ENCODE measurements at places on chromosomes 2 and 18.
A peak's percentile ranks its signal among the peaks of the same experiment; 100 is the strongest.

DNA sequence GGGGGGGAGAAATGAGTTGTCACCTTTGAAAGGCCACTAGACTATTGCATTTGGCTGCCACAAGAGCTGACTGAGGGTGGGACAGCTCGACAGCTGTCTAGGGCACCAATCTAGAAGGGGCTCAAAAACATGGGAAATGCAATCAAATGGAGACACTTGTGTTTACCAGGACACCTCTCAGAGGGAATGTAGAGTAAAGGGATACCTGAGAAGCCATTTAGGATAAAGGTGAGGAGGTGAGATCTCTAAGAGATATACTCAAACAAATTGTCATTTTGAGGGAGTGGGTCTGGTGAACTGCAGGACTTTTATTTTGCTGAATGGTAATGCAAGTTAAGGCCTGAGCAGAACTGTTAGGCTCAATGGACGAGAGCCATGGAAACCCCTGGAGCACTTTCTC, 159.8 kb downstream of the DDX1 start:
- no peak for DNase-seq

DNA sequence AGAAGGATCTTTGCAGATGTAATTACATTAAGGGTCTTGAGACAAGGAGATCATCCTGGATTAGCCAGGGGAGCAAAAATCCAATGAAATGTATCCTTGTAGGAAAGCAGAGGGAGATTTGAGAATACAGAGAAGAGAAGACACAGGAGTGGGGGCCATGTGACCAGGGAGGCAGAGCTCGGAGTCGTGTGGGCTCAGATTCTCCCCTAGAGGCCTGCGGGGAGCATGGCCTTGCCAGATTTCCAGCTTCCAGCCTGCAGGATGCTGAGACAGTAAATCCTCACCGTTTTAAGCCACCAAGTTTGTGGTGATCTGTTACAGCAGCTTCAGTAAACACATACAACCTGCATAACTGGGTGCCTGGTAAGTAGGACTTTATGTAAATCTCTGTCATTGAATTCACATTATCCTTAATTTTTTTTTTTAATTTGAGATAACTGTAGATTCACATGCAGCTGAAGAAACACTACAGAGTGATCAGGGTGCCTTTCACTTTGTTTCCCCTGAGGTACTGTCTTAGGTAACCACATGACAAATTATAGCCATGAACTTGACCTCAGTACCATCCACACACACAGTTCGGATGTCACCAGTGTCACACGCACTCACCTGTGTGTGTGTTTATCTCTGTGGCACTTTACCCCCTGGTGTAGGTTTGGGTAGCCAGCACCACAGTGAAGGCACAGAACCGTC, 138.4 kb upstream of the HDAC4 start:
- no peak for DNase-seq

GRCh38 chr2:147789287-147789686, 55.5 kb upstream of the ACVR2A start:
- no peak for DNase-seq

DNA sequence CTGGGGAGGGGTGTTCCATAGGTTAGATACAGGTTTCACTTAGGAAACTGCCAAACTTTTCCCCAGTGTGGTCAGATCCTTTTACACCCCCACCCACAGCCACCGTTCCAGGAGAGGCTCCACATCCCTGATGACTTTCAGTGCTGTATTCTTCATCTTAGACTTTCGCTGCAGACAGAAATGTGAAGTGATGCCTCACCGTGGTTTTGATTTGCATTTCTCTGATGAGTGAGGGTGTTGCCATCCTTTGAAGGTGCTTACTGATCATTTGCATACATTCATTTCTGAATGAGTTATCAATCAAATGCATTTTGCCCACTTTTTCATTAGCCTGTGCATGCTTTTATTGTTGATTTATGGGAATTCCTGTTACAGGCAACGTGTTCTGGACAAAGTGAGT, 14.9 kb downstream of the COPS9 start:
- peak; percentile 16 for DNase-seq

DNA sequence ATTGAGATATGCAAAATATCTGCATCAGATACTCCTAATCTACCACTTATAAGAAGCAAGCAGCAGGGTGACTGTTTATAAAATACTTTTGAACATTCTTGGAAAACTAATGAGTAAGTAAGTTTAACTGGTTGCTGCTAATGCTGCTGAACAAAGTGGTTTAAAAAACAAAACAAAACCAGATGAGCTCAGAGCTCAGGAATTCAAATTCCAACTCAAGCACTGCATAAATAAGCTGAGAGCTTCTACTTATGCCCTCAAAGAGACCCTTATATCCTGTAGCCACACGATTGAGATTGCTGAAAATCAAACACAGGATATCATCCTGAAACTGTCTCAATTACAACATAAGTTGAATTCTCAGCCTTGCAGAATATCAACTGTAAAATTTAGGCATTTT, 62.3 kb upstream of the NYAP2 start:
- DNase-seq, result no peak

- no peak for DNase-seq
These were observed 122.7 kb downstream of the DNER start for GRCh38 chr2:229591611-229592010.

- DNase-seq, result no peak
These were observed 31.3 kb downstream of the ITGA6 start for GRCh38 chr2:172458561-172459124.

GRCh38 chr2:231470246-231470900, 6.1 kb upstream of the NCL start:
- no peak for DNase-seq

GRCh38 chr18:66510357-66511045, 93.4 kb downstream of the CDH19 start:
- DNase-seq, result no peak

DNA sequence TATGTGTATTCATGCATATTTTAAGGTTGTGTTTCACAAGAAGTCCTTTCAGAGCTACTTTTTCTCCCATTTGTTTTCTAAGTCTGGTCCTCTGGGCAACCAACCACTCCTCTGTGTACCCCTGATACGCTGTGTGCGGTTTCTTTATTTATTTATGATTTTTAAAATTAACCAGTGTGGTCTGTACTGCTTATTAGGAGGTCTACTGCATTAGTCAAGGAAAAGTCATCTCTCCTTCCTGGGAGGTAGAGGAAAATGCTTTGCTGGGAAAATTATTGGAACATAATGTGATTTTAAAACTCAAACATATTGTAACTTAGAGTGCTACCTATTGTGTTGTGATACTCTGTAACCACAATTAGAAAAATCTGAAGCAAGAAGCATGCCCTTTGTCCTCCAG, 1404.3 kb downstream of the SUCLG1 start:
- no peak for DNase-seq

- DNase-seq, result no peak
These were observed 72.8 kb upstream of the DSEL start for GRCh38 chr18:67589325-67589724.

DNA sequence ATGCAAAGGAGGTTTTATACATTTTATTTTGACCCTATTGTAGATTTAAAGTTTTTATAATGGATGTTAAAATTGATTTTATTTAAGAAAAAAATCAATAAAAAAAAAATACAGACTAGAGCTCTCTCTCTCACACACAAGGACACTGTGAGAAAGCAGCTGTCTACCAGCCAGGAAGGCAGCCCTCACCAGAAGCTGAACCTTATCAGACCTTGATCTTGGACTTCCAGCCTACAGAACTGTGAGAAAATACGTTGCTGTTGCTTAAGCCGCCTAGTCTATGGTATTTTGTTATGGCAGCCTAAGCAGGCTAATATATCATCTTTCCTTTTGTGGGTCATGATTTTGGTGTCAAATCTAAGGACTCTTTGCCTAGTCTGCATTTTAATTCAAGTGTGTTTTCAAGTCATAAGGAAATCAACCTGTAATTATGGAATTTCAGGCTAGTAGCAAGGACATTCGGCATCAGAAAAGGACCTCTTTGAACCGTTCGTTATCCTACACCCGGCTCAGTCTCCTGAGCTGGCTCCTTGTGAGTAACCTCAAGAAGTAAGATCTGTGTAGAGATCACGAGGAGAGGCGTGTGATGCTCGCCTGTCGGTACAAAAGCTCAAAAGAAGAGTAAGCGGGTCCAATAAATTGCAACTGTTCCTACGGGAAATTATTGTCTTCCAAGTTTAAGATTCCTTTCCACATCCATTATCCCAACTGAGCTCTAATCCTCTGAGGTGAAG, 98.2 kb downstream of the PDCL3 start:
- DNase-seq, result no peak

- DNase-seq, result peak; percentile 31
These were observed 10.4 kb downstream of the COLEC11 start for GRCh38 chr2:3604991-3605961.

- DNase-seq, result no peak
These were observed 120.1 kb upstream of the PKDCC start for GRCh38 chr2:41927581-41928264.

DNA sequence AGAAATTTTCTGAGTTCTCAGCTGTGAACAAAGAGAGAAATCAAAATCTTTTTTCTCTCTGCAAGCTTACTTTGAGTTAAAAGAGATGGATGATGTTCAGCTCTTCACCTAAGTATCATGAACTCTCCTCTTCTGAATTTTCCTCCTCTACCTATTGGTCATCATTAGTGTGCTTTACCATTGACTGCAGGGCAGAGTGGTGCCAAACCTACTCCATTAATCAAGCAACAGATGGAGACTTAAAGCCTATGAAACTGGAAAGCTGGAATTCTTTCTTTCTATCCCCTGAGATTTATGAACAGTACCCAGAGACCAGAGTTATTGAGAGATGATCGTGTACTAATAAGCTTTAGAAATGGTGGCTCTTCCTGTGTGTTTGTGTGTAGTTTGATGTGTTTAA, 31.3 kb upstream of the LINC00305 start:
- DNase-seq, result no peak

DNA sequence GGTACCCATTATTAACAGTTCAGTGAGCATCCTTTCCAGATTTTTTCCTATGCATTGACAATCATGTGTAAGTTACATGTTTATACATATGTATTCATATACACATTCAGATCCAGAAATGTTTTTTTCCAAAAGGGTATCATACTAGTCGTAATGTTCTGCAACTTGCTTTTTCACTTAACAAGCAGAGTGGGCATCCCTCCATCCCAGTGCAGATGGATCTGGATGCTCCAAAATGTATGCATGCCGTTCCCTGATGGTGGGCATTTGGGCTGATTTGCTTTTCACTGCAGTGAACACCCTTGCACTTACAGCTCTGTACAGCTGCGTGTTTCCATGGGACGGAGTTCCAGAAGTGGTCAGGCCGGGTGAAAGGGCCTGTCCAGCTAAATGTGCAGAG, 57.0 kb downstream of the DNMT3A start:
- no peak for DNase-seq

DNA sequence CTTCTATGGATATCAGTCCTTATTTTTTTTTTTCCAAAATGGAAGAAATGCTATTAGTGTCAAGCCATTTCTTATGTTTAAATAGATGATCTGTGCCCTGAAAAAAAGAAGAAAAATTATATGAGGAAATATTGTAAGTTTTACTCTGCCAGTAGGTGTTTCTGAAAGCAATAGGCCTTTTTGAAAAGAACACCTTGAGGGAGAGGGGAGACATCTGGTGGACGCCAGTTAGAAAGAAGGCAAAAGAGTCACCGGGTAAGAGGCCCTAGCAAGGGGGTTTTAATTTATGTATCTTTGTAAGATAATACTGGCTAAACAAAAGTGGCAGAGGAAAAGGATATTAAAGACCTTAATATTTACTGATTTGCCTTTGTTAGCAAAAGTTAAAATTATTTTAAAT, 56.1 kb downstream of the DYNAP start:
- no peak for DNase-seq

GRCh38 chr2:156800781-156801361, 364.7 kb downstream of the GPD2 start:
- DNase-seq, result no peak

GRCh38 chr2:84643991-84644390, 127.7 kb downstream of the DNAH6 start:
- no peak for DNase-seq

DNA sequence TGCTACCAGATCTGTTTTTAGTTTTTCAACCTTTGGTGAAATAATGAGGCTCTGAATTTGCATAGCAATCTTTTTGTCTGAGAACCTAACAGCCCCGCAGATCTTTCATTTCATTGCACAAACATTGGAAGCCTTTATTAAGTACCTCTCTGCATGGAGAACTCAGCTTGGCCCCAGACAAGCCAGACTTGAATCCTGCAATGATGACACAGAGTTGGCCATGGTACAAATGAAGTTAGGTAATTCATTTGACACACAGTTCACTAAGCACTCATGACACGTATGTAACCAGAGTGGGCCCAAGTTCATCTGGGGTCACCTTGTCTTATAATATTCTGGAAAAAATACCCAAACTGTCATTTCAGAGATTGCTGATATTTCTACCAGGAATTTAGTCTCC, 439.1 kb upstream of the ID2 start:
- no peak for DNase-seq

GRCh38 chr2:239375278-239376061, 25.4 kb downstream of the HDAC4 start:
- no peak for DNase-seq

- DNase-seq, result no peak
These were observed 6.4 kb upstream of the D2HGDH start for GRCh38 chr2:241728000-241728399.

- no peak for DNase-seq
These were observed 19.0 kb downstream of the CRACDL start for GRCh38 chr2:98917031-98917471.

GRCh38 chr2:49222975-49223528, 68.7 kb upstream of the FSHR start:
- DNase-seq, result no peak

GRCh38 chr2:5285061-5285460, 407.1 kb upstream of the SOX11 start:
- no peak for DNase-seq

DNA sequence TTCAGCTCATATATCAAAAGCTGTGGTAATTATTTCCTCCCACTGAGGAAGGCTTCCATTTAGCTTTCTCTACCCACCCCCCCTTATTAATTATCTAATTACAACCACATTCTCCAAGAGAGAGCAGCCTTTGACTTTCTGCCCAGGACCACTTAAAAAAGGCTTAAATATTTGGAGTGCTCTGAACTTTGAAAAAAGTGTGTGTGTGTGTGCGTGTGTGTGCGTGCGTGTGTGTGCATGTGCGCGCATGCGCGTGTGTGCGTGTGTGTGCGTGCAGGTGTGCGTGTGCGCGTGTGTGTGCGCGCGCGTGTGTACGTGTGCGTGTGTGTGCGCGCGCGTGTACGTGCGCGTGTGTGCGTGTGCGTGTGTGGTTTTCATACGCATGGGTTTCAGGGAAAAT, 57.8 kb downstream of the TWIST2 start:
- no peak for DNase-seq

GRCh38 chr2:26623541-26624495, 17.3 kb downstream of the CIB4 start:
- no peak for DNase-seq

- DNase-seq, result no peak
These were observed 393.1 kb upstream of the DCC start for GRCh38 chr18:51946946-51947345.

All from stimulated activated CD4-positive, alpha-beta T cell treated with anti-CD3 and anti-CD28 coated beads, Interleukin-4, amount 100 ng/mL, for 48 hours (primary cell).